NCI-H1694 (cell line): ENCODE measurements at places on chromosomes 11 and 22.

DNA sequence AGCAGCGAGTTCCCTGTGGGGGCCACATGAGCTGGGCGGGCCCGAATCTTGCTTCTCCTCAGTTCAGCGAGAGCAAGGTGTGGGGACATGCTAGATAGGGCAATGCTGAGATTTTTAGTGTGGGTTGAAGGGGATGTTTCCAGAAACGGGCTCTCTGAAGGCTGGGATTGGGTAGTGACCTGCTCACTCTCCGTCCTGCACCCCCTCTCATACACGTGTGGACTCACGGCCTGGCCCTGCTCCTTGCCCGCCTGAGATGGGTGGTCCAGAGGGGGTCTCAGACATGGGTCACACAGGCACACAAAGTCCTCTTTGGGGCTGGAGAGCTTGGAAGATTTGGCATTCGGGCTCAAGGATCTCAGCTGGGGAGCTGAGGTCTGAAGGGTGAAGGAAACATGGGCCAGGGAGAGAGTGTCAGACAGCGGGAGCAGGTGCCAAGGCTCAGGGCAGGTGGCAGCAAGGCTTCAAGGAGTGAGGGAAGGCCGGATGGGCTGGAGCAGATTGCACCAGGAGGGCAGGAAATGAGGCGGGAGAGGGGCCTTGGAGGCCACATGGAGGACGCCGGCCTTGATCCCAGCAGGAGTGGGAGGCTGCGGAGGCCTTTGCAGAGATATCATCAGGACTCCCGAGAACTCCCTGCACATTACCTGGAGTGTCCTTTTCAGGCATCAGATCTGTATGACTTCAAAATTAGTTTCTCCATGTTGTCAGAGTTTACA lies 74.1 kb downstream of the PARVB start:
- no peak for DNase-seq

DNA sequence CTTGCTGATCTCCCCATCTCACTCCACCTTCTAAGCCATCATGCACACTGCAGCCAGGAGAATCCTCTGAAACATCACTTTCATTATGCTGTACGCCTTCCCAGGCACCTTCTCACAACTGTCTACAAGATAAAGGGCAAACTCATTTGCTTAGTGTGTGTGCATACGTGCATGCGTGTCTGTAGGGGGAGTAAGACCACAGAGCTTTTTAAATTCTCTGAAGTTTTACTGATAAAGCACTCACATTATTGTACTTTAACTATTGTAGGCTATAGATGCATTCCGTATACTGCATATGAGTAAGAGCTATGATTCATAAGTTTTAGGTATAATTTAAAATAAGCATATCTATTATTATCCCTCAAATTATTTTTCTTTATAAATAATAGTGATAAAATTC lies 15.3 kb upstream of the ANKK1 start:
- no peak for DNase-seq

- DNase-seq, result no peak
These were observed 179.0 kb downstream of the CHST1 start for GRCh38 chr11:45486461-45486860.

DNA sequence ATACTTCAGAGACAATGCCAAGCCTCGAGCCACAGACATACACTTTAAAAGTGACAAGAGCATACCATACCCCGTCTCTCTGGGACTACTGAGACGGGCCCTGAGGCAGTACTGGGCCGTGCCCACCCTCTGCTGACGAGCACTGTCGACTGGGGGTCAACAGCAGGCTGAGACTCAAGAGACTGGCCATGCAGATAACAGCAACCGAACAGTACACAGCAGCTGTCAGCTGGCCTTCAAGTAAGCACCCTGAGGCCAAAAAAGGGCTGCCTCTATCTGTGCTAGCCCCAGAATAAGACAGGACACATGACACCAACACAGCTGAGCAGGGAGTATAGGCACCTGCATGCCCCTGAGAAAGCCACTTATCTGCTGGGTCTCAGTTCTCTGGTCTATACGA lies 18.9 kb upstream of the TMEM121B start:
- no peak for DNase-seq

GRCh38 chr22:42792909-42793847 lies 63.9 kb downstream of the ARFGAP3 start:
- DNase-seq, result no peak

DNA sequence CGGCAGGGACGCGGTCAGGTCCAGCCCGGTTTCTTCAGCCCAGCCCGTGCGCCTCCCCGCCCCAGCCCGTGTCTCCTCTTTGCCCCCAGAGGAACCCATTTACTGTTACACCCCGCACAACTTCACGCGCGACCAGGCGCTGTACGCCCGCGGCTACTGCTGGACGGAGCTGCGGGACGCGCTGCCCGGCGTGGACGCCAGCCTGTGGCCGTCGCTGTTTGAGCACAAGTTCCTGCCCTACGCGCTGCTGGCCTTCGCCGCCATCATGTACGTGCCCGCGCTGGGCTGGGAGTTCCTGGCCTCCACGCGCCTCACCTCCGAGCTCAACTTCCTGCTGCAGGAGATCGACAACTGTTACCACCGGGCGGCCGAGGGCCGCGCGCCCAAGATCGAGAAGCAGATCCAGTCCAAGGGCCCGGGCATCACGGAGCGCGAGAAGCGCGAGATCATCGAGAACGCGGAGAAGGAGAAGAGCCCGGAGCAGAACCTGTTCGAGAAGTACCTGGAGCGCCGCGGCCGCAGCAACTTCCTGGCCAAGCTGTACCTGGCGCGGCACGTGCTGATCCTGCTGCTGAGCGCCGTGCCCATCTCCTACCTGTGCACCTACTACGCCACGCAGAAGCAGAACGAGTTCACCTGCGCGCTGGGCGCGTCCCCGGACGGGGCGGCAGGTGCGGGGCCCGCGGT lies 6.5 kb downstream of the PANX2 start:
- no peak for DNase-seq

- no peak for DNase-seq
These were observed 11.5 kb downstream of the RIC8A start for GRCh38 chr11:218815-219593.

GRCh38 chr11:72209101-72209500 lies 7.5 kb upstream of the FOLR2 start:
- no peak for DNase-seq
